Psoas muscle (tissue), 8 donors: ENCODE measurements at places on chromosomes 16 and 17.
A peak's percentile ranks its signal among the peaks of the same experiment; 100 is the strongest.

- H3K27me3 ChIP-seq = no peaks in the 10 kb centered on the region
- no peak overlapping the region for H3K4me3 ChIP-seq
- DNase-seq = no peak
- H3K27ac ChIP-seq = peak overlapping the region; percentile 32
- no peaks in the 10 kb centered on the region for H3K36me3 ChIP-seq
- H3K4me1 ChIP-seq = peaks cover 18% of the 10 kb centered on the region
Observed at GRCh38 chr16:46775214-46775613, 27.1 kb upstream of the MYLK3 start.

- no peak overlapping the region for H3K4me3 ChIP-seq
- peaks cover 54% of the 10 kb centered on the region for H3K4me1 ChIP-seq
- no peaks in the 10 kb centered on the region for H3K27me3 ChIP-seq
- peaks cover 52% of the 10 kb centered on the region for H3K36me3 ChIP-seq
- H3K27ac ChIP-seq = peak overlapping the region; percentile 89
Observed at GRCh38 chr17:81888988-81889595, 2.3 kb downstream of the ALYREF start.

GRCh38 chr16:31569360-31569717 lies 41.6 kb downstream of the AHSP start:
- H3K4me3 ChIP-seq = peak overlapping the region; percentile 34
- no peak overlapping the region for H3K27ac ChIP-seq
- H3K36me3 ChIP-seq = no peaks in the 10 kb centered on the region
- DNase-seq = no peak
- no peaks in the 10 kb centered on the region for H3K4me1 ChIP-seq

DNA sequence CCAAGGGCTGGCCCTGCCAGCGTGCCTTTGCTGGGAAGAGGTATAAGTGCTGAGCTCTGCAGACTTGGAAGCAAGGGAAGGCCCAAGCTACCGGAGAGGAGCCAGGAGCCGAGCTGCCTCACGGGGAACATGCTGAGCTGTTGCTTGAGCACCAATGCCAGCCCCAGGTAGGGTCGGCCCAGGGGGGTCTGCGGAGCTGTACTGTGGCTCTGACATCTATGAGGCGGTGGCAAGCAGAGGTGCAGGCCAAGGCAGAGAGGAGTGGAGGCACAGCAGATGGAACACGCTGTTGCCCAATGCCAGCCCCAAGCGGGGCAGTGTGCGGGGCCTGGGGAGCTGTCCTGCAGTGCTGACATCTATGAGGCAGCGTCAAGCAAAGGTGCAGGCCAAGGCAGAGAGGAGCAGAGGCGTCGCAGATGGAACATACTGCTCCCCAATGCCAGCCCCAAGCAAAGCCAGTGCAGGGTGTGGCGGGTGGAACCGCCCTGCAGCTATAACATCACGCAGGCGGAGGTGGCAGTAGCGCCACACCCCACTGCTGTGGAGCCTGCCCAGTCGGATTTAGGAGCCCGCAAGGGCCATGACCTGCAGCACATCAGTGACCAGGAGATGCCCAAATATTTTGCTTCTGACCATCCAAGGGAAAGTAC lies 10.0 kb downstream of the GGA2 start:
- no peak overlapping the region for H3K4me3 ChIP-seq
- H3K27ac ChIP-seq = no peak overlapping the region
- H3K27me3 ChIP-seq = no peaks in the 10 kb centered on the region
- DNase-seq = no peak
- H3K4me1 ChIP-seq = peaks cover 38% of the 10 kb centered on the region
- H3K36me3 ChIP-seq = no peaks in the 10 kb centered on the region

DNA sequence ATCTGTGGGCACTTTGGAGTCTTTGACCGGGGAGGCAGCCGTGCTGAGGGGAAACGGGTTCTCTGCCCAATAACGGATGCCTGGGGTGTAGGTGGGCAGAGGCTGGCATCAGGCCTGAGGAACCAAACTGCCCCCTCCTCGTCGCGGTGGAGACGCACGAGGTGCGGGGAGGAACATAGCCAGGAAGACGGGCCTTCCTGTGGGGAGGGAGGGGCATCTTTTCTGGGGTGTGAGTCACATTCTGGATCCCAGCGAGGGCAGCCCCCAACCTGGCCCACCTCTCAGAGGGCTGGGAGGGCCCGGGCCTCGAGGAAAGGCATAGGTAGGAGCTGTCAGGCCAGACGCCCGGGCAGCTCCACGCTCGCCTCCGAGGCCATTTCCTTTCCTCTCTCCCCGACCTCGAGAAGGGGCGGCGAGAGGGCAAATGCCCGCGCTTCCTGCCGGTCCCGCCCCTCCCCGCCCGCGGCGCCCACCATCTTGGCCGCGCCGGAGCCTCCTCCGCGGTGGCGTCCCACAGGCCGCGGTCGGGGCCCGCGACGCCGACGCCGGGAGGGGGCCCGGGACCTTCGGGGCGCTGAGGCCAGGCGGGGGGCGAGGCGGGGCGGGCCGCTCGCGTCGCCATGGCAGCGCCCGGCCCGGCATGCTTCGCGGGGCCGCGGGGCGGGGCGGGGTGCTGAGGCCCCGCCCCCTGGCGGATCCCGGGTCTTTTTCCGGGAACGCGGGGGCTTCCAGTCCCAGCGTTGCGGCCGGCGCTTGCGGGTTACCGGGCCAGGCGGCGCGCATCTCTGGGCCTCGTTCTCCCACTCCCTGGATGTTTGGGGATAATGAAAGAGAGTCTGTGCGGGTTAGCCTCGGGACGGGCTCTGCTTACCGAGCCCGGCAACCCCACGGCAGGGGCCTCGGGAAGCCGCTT lies 13.2 kb downstream of the RAI1 start:
- H3K27ac ChIP-seq = peak overlapping the region; percentile 93
- DNase-seq = peak; percentile 84
- H3K36me3 ChIP-seq = no peaks in the 10 kb centered on the region

DNA sequence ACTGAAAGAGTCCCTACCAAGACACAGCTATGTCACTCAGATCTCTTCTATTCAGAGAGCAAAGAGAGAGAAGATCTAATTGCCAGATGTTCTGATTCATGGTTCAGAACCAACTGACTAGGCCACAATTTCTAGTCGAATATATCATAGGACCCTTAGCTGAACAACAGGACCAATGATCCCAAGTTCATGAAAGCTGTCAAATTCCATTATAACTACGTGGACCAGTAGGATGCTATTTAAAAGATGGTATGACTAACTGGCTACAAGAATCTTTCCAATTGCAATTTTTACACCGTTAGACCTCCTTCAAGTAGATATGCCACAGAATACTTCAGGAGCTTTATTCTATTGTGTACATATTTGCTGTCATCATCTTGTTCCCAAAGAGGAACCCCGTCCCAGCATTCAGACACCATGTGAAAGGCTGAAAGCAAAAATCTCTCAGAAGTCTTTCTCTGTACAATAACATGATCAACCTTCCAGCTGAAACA lies 26.0 kb downstream of the DCUN1D3 start:
- H3K4me1 ChIP-seq = peaks cover 48% of the 10 kb centered on the region
- no peak overlapping the region for H3K27ac ChIP-seq
- H3K36me3 ChIP-seq = no peaks in the 10 kb centered on the region
- H3K4me3 ChIP-seq = no peak overlapping the region
- no peaks in the 10 kb centered on the region for H3K27me3 ChIP-seq
- DNase-seq = no peak

- peaks cover 3% of the 10 kb centered on the region for H3K27me3 ChIP-seq
- H3K36me3 ChIP-seq = no peaks in the 10 kb centered on the region
- no peak for DNase-seq
Observed at GRCh38 chr17:49580981-49581647, 5.4 kb downstream of the NXPH3 start.

- DNase-seq = no peak
- H3K36me3 ChIP-seq = peaks cover 64% of the 10 kb centered on the region
- peaks cover 56% of the 10 kb centered on the region for H3K4me1 ChIP-seq
Observed at GRCh38 chr16:18783430-18784341, 6.4 kb downstream of the RPS15A start.

GRCh38 chr17:79609049-79609589 lies 1.7 kb downstream of the RBFOX3 start:
- H3K36me3 ChIP-seq = no peaks in the 10 kb centered on the region
- no peaks in the 10 kb centered on the region for H3K4me1 ChIP-seq
- no peak for DNase-seq
- H3K27ac ChIP-seq = no peak overlapping the region
- peaks cover 4% of the 10 kb centered on the region for H3K27me3 ChIP-seq

GRCh38 chr16:69511651-69512050 lies 54.1 kb upstream of the NFAT5 start:
- H3K36me3 ChIP-seq = no peaks in the 10 kb centered on the region
- DNase-seq = no peak
- no peaks in the 10 kb centered on the region for H3K27me3 ChIP-seq
- H3K4me3 ChIP-seq = no peak overlapping the region
- no peaks in the 10 kb centered on the region for H3K4me1 ChIP-seq
- no peak overlapping the region for H3K27ac ChIP-seq

- no peak overlapping the region for H3K27ac ChIP-seq
- no peaks in the 10 kb centered on the region for H3K36me3 ChIP-seq
- no peak overlapping the region for H3K4me3 ChIP-seq
- H3K27me3 ChIP-seq = no peaks in the 10 kb centered on the region
Observed at GRCh38 chr17:15382914-15383313, 41.5 kb upstream of the TEKT3 start.

- no peak overlapping the region for H3K4me3 ChIP-seq
- peaks cover 4% of the 10 kb centered on the region for H3K27me3 ChIP-seq
- DNase-seq = no peak
- no peak overlapping the region for H3K27ac ChIP-seq
Observed at GRCh38 chr17:48375356-48375755, 54.7 kb downstream of the SKAP1 start.

DNA sequence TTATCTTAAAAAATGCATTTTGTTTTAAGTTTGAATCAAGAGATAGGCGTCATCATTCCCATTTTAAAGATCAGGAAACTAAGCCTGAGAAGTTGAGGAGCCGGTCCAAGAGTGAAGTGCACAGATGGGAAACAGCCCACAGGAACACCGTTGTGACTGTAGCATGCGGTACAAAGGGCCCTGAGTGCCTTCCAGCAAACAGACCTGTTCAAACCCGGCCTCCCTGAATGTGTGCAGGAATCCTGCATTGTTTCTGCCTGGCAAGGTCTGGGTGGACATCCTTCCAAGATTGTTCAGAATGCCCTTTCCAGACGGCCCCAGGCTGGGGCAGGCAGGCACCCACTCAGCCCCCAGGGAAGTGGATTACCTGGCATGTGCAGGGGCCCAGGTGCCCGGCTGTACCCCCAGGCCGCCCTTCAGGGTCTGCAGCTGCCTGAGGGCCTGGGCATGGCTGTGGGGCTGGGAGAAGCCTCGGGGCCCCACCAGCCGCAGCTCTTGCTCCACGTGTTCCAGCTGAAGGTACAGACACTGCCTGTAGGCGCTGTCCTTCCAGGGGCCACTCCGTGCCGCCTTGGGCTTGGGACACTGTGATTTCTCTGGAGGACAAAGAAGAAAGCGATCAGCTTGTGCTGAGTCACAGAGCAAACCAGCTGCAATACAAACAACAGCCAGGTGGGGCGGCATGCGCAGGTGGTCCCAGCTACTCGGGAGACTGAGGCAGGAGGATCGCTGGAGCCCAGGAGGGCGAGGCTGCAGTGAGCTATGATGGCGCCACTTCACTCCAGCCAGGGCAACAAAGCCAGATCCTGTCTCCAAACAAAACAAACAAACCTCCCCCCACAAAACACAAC lies 45.0 kb upstream of the GCSH start:
- H3K36me3 ChIP-seq = no peaks in the 10 kb centered on the region
- H3K4me3 ChIP-seq = no peak overlapping the region
- no peak for DNase-seq
- H3K4me1 ChIP-seq = no peaks in the 10 kb centered on the region
- no peak overlapping the region for H3K27ac ChIP-seq

DNA sequence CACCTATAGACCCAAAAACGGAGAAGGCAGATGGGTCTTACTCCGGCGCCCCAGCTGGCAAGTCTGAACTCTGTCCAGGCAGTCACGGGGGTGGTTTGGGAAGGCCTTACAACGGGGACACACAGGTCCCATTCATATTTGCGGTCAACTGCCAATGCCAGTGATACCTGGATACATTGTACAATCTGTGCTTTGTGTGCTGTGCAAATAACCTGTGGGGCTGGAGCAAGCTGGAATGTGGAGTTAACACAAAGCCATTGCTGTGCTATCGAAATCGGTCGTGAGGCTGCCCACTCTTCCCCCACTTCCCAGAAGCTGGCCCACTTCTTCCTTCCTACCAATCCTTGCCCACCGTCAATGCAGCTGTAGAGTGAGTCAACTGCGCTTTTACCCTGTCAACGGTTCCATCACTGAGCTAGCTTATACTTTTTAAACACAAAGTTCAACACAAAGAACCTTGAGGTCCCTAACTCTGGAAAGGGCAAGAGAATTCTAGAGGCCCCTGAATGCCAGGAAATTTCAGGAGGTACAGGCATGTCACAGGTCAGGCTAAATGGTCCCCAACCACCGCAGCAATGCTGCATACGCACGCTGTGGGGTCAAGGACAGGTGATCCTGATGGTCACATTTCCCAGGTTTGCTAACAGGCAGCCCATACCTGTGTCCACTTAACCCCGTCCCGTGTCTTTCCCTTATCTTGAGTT lies 122.8 kb downstream of the ZFHX3 start:
- no peak overlapping the region for H3K27ac ChIP-seq
- no peaks in the 10 kb centered on the region for H3K36me3 ChIP-seq
- peaks cover 25% of the 10 kb centered on the region for H3K4me1 ChIP-seq
- DNase-seq = no peak
- H3K27me3 ChIP-seq = no peaks in the 10 kb centered on the region

DNA sequence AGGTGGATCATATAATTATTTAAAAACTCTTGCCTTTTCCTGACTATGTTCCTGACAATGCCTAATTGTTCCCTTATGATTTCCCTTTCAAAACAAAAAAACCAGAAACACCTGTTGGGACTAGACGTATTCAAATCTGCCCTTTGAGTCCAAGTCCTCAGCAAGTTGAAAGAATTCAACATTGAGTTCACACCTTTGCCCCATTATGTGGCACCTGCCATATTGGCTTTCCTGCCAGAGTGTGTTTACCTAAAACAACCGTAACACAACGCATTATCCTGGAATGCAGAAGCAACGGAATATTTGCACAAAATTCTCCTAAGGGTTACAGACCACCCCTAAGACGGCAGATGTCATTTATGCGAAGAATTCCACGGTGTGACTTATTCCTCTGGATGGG lies 105.9 kb downstream of the ZFHX3 start:
- peaks cover 56% of the 10 kb centered on the region for H3K4me1 ChIP-seq
- H3K27ac ChIP-seq = no peak overlapping the region
- H3K27me3 ChIP-seq = no peaks in the 10 kb centered on the region
- no peak for DNase-seq
- peaks cover 4% of the 10 kb centered on the region for H3K36me3 ChIP-seq

DNA sequence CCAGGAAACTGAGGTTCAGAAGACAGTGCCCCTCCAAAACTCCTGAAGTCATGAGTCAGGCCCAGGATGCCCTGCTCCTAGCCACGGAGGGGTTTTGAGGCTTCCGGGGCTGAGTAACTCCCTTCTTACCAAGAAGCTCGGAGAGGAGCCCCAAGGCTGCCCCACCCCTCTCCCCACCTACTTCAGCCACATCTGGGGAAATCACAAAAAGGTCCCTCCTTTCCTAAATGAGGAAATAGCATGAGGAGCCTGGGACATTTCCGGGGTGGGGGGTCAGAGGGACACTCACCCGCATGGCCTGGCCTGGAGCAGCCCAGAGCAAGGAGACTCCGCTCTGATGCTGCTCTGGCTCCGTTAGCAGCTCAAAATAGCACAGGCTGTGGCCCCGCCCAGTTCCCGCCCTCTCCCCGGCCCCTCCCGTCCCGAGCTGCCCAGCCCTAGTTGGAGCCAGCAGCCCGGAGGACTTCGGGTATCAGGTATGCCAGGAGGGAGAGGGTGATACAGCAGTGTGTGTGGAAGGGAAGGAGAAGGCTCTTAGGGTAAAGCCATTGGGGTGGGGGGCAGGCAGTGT lies 40.1 kb downstream of the MYO18A start:
- peak overlapping the region; percentile 93 for H3K27ac ChIP-seq
- no peaks in the 10 kb centered on the region for H3K36me3 ChIP-seq
- peak; percentile 96 for DNase-seq
- peaks cover 68% of the 10 kb centered on the region for H3K4me1 ChIP-seq
